ENCODE measurements at places on chromosomes 6 and 20.

GRCh38 chr6:158786645-158787304, 32.4 kb downstream of the EZR start:
- DNase-seq, result no peak

GRCh38 chr6:39289490-39289889, 24.7 kb downstream of the KCNK17 start:
- peak; percentile 20 for DNase-seq

DNA sequence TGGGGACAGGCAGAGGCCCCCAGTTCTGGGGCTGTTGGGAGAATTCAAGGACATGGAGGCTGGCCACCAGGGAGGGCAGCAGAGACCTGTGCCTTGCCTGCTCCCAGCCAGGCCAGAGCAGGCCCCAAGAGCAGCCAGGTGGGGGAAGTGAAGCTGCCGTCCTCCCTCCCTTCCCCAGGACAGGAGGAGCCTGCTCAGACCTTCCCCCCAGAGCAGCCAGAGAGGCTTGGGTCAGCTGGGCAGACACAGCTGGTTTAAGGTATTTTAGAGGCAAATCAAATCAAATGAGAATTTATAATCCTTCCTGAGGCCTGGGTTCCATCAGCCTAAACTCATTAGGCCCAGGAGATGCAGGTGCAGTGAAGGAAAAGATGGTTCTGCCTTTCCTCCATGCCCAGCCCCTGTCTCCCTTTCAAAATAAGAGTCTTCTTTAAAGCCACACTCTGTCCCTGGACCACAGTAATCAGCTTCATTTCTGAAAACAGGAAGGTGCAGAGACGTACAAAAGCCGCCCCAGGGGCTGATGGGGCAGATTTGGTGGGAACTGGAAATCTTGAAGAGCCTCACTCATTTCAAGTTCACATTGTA, 21.7 kb downstream of the BMP7 start:
- DNase-seq, result no peak

- DNase-seq, result peak; percentile 73
Measured at GRCh38 chr6:75278474-75279077, 6.0 kb downstream of the TMEM30A start.

- DNase-seq, result no peak
Measured at GRCh38 chr6:152265651-152266050, 371.5 kb downstream of the SYNE1 start.

- no peak for DNase-seq
Measured at GRCh38 chr6:74222768-74223333, 526.8 kb downstream of the CD109 start.

- DNase-seq, result no peak
Measured at GRCh38 chr20:20505554-20505953, 137.7 kb downstream of the INSM1 start.

DNA sequence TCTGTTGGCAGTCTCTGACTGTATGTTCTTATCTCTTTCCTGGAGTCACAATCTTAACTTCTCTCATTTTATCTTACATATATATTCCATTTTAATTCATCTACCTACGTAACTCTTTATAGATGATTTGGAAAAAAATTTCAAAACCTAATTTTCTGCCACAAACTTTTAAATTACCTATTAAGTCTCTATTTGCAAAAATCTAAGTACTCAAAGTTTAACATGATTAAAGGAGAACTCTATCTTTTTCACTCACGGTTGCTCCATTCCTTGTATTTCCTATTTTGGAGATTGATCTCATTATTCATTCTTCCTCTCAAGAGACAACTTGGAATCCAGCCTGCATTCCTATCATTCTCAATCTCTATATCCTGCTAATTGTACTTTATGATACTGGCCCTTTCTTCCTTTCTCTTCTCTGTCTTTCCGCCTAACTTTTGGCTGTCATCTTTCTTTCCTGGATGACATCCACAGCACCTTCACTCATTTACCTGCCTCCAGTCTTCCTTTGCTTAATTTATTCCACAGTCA, 1071.1 kb upstream of the CITED2 start:
- peak; percentile 70 for DNase-seq

DNA sequence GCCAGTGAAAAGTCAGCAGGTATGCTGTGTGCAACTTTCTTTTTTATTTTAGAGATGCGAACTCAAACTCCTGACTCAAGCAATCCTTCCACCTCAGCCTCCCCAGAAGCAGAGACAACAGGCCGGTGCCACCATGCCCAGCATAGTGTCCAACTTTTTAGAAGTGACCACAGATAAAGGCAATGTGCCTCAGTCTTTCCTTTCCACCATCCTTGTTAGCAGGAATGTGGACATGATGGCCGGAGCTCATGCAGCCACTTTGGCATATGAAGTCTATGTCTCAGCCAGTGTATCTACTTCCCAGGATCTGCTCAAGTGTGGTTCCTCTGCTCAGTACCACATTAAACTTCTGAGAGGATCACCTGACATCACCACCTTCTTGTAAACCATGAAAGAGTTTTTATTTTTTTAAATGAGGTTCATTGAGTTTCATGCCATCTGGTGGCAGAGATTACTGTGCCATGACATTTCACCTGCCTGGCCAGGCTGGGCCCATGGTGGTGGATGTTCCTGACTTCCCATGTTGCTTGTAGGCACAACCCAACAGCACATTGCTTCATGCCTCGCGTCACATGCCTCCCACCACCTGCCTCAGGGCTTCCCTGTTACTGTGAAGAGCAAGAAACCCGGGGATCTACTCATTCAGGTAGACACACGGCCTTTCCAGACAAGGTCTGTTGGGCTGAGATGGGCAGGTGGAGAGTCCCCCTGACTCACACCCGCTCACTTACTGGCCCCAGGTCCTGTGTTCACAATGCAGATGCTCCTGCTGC, 216.5 kb downstream of the LY86 start:
- DNase-seq, result no peak

Data from ELR (cell line).